ENCODE measurements at places on chromosomes 5 and 9. TPM values are rescaled to one million over a fixed set of nuclear protein-coding genes. Genes with fewer than 3 reads are reported as not detected.

DNA sequence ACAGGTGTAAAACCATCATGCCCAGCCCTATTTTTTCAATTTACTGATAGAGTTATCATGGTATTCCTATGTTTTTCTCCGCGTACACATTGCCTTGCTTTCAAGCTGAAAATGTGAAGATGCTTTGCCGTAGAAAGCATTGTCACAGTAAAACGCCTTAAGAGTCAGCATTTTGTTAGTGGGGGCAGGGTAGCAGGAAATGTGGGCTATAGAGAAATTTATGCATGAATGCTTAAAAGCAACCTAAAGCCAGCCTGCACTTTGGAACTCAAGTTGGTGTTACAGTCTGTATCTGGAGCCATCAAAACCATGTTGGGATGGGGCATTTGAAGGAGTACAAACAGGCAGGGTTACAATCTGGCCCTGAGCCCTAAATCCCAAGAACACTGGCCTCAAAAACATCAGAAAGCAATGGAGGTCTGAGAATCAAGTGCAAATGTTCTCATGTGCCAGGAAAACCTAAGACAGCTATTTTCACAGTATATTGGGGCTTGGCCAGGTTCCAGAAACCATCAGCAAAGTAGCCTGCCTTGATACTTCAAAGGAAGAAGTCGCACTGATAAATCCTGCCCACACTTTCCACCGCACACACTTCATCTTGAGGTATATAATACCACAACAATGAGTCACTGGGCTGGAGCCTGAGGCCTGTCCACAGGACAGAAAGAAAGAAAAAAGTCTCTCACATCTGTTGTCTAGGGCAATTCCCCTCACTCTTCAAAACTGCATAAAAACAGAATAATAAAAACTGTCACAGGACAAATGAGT lies 313.8 kb downstream of the ENC1 start:
- DNase-seq, result peak; percentile 97

- DNase-seq, result no peak
Measured at GRCh38 chr5:160382346-160382745, 11.9 kb upstream of the C1QTNF2 start.

DNA sequence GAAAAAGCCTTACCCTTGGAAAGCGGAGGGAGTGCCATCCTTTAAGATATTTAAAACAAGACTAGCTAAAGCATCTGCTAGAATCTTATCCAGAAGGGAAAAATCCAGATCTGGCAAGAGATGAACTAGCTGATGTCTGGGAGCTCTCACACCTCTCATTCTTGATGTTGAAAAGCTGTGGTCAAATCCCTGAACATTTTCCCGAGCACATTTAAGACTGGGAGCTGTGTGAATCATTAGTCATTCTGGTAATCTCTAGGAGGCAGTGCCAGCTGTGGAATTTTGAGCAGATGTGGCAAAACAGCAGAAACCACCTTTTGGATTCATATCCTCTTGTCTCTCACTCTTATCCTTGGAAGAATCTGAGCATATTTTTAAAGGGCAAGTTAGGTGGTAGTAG lies 218.0 kb downstream of the MAN2A1 start:
- DNase-seq, result peak; percentile 55

DNA sequence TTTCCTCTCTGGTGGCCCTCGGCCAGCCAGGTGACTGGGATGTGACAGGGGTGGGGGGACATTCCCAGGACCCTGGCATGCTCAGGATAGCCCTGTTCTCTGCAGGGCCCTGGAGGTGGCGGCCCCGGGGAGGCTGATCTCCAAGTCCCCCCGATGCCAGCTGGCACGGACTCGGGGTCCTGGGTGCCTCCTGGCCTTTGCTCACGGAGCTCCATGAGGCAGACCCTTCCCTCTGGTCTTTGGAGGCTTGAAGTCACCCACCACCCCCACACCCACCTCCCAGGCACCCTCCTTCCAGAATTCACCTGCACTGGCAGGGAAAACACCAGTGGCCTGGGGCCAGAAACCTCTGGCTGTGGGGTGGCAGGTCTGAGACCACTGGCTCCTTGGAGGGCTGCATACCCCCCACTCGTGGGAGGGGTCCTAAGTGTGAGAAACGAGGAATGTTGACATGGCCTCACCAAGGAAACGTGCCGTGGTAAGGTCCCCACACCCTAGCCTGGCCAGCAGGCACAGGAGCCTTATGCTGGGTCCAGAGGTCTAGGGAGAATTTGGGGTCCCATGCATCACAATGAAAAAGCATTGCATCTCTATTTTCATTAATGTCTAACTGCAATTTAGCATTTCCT lies 130.8 kb upstream of the FAM120A start:
- no peak for DNase-seq

The PTPA gene
- total RNA-seq, result 0.63 TPM

The FOXD4L6 gene
- not detected for total RNA-seq

- no peak for DNase-seq
Measured at GRCh38 chr9:111668026-111668573, 6.7 kb downstream of the GNG10 start.

- DNase-seq, result peak; percentile 31
Measured at GRCh38 chr5:4142842-4143241, 547.2 kb downstream of the IRX1 start.

GRCh38 chr5:148999741-149000140 lies 63.1 kb downstream of the SH3TC2 start:
- DNase-seq, result no peak

The FAM169A gene
- 26.8 TPM for total RNA-seq

DNA sequence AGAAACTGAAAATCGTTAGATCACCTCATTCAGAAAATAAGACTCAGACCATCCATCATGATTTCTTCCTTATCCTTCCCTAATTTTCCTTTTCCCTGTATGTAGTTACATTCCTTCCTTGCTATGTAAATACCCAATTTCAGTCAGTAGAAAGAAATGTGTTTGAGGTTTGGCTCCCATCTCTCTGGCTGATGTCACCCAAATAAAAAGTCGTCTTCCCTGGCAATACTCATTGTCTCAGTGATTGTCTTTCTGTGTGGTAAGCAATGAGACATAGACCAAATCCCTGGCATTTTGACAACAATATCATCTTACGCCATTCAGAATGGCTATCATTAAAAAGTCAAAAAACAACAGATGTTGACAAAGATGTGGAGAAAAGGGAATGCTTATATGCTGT lies 303.9 kb upstream of the EDIL3 start:
- DNase-seq, result peak; percentile 95

- DNase-seq, result no peak
Measured at GRCh38 chr5:124341066-124341858, 405.2 kb downstream of the ZNF608 start.

DNA sequence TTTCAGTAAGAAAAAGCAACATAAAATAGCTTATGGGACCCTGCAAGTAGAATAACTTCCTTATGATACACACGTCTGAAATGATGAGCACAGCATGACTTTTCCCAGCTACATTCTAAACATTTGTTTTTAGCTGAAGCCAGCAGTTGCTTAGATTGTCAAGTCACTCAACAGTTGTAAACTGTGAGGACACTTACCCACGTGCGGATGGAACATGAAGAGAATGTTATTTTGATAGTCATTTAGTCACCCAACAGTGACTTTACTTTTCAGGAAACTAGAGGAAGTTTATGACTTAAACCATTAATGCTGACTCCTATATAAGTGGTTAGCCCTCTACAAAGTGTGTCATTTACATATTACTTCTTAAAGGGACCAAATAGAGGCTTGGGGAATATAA lies 3.0 kb downstream of the HACD4 start:
- DNase-seq, result no peak
